Hair follicle dermal papilla cell (primary cell): ENCODE measurements at places on chromosomes 12 and 14. TPM values are rescaled to one million over a fixed set of nuclear protein-coding genes. Genes with fewer than 3 reads are reported as not detected.

P2RX2 gene
- total RNA-seq: not detected in 2 replicates

SMIM41 gene
- 0.16 and 0.24 TPM in 2 replicates for total RNA-seq

XRCC3 gene
- 2.3 and 4.0 TPM in 2 replicates for total RNA-seq

ART4 gene
- total RNA-seq: not detected in 2 replicates

KCNMB4 gene
- total RNA-seq: 2.6 and 2.8 TPM in 2 replicates

CIT gene
- total RNA-seq: 33.8 and 44.3 TPM in 2 replicates

NPFF gene
- total RNA-seq: not detected in 2 replicates

CCDC175 gene
- not detected in 2 replicates for total RNA-seq

KRT7 gene
- 17.0 and 21.6 TPM in 2 replicates for total RNA-seq

TMTC2 gene
- 20.5 and 24.2 TPM in 2 replicates for total RNA-seq

C12orf57 gene
- 65.3 and 67.2 TPM in 2 replicates for total RNA-seq

CD69 gene
- not detected in 2 replicates for total RNA-seq

C14orf132 gene
- total RNA-seq: 28.4 and 32.3 TPM in 2 replicates

ANKS1B gene
- total RNA-seq: 3.5 and 7.0 TPM in 2 replicates

PPFIA2 gene
- total RNA-seq: 2.7 and 5.4 TPM in 2 replicates

CNTN1 gene
- total RNA-seq: 3.0 and 6.7 TPM in 2 replicates

NINJ2 gene
- total RNA-seq: 0.36 TPM in 1 of 2 replicates, not detected in the other

OR4E2 gene
- not detected in 2 replicates for total RNA-seq

ENDOU gene
- total RNA-seq: under 0.01 and 0.49 TPM in 2 replicates

PROX2 gene
- 0.12 and 0.16 TPM in 2 replicates for total RNA-seq

SRGAP1 gene
- 23.7 and 26.7 TPM in 2 replicates for total RNA-seq

TSPAN19 gene
- total RNA-seq: not detected in 2 replicates

MANSC4 gene
- not detected in 2 replicates for total RNA-seq

PPP1R36 gene
- total RNA-seq: 1.8 and 2.9 TPM in 2 replicates

ATP2A2 gene
- 502 and 749 TPM in 2 replicates for total RNA-seq
